ENCODE measurements at places on chromosomes 1 and 21. TPM values are rescaled to one million over a fixed set of nuclear protein-coding genes. Genes with fewer than 3 reads are reported as not detected.

The TNNT2 gene
- total RNA-seq: not detected

DNA sequence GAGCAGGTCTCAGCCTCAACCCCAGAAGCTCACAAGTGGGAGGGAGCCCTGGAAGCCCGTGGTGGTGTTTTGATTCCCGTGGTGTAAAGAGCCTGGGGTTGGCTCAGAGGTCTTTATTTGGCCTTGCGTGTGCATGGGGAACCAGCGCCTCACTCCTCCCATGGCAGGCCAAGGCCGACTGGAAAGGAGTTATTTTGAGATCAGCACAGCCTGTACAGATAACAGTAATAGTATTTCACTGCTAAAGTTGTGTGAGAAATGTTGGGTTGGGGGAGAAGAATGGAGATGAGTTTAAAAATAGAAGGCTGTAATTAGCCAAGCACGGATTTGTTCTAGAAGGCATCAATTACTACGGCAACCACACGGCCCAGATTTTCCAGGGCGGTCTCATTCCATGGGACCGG lies 186.5 kb downstream of the DYRK1A start:
- H3K27me3 ChIP-seq: no peaks in the 10 kb centered on the region
- no peak overlapping the region for H3K4me3 ChIP-seq
- H3K4me1 ChIP-seq: no peaks in the 10 kb centered on the region
- DNase-seq: no peak
- H3K36me3 ChIP-seq: no peaks in the 10 kb centered on the region
- H3K27ac ChIP-seq: no peak overlapping the region

The PPFIA4 gene
- 0.33 TPM for total RNA-seq

- no peaks in the 10 kb centered on the region for H3K36me3 ChIP-seq
- H3K4me1 ChIP-seq: no peaks in the 10 kb centered on the region
- H3K4me3 ChIP-seq: no peak overlapping the region
Measured at GRCh38 chr21:40421121-40421520, 425.8 kb downstream of the DSCAM start.

- no peaks in the 10 kb centered on the region for H3K27me3 ChIP-seq
- peaks cover 5% of the 10 kb centered on the region for H3K4me1 ChIP-seq
- DNase-seq: no peak
- H3K36me3 ChIP-seq: no peaks in the 10 kb centered on the region
- H3K27ac ChIP-seq: no peak overlapping the region
- H3K4me3 ChIP-seq: no peak overlapping the region
Measured at GRCh38 chr1:108742253-108742652, 4.2 kb upstream of the STXBP3 start.

DNA sequence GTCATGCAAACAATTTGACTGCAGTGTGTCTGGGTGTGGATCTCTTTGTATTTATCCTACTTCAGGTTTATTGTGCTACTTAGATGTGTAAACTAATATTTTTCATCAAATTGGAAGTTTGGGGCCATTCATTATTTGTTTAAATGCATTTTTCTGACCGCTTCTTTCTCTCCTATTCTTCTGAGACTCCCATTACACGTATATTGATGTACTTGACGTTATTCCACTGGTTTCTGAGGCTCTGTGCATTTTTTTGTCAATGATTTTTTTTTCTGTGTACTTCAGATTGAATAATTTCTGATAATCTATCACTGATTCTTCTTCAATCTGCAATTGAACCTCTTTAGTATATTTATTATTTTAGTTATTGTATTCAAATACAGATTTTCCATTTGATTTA lies 276.8 kb downstream of the RYR2 start:
- H3K36me3 ChIP-seq: no peaks in the 10 kb centered on the region
- no peak overlapping the region for H3K27ac ChIP-seq
- no peak overlapping the region for H3K4me3 ChIP-seq
- H3K27me3 ChIP-seq: no peaks in the 10 kb centered on the region
- DNase-seq: no peak

- H3K36me3 ChIP-seq: no peaks in the 10 kb centered on the region
- H3K4me3 ChIP-seq: no peak overlapping the region
- DNase-seq: no peak
- H3K27me3 ChIP-seq: no peaks in the 10 kb centered on the region
Measured at GRCh38 chr21:39674801-39675200, 62.1 kb downstream of the B3GALT5 start.

DNA sequence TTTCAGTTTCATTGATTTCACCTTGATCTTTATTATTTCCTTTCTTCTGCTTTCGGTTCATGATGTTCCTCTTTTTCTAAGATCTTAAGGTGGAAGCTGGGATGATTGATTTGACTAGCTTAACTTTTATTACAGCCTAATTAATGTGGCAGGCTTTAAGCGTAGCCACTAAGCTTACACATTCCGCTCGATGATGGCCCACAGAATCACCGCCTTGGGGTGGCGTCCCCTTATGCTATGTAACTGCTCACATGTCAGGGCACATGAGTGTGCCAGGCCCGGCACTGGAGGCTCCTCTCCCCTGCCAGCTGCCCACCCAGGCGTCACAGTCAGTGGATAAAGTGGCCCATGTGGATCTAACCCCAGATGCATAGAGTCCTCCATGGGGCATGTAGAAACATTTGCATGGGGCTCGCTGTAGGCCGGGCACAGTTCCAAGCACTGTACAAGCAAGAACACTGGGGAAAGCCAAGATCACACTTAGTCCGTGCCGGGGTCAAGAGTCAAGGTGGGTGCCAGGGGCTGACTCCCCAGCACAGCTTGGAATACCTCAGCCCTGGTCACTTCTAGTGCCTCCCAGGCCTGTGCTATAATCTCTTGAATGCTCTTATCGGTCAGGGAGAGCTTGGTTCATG lies 41.7 kb downstream of the PKNOX1 start:
- H3K27me3 ChIP-seq: no peaks in the 10 kb centered on the region
- H3K4me3 ChIP-seq: no peak overlapping the region
- no peak overlapping the region for H3K27ac ChIP-seq
- H3K36me3 ChIP-seq: peaks cover 33% of the 10 kb centered on the region
- H3K4me1 ChIP-seq: peaks cover 4% of the 10 kb centered on the region
- DNase-seq: no peak

GRCh38 chr1:89176971-89177370 lies 1.2 kb upstream of the GBP7 start:
- no peak for DNase-seq
- no peaks in the 10 kb centered on the region for H3K27me3 ChIP-seq
- peaks cover 4% of the 10 kb centered on the region for H3K36me3 ChIP-seq
- H3K4me1 ChIP-seq: no peaks in the 10 kb centered on the region
- no peak overlapping the region for H3K27ac ChIP-seq
- H3K4me3 ChIP-seq: no peak overlapping the region

DNA sequence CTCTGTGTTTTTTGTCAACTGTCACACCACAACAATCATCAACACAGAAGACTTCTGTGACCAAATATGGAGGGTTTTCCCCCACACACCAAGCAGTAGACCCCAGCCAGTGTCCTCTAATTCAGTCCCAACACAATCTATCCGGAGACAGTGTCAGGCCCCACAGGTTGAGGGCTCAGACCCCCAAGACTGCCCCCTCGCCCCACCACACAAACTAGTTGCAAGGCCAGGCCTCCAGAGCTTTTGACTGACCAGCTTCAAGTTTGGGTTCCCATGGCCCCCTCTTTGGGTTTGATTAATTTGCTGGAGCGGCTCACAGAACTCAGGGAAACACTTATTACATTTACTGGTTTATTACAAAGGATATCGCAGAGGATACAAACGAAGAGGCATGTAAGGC lies 37.2 kb downstream of the NEK2 start:
- no peak overlapping the region for H3K4me3 ChIP-seq
- peaks cover 9% of the 10 kb centered on the region for H3K4me1 ChIP-seq
- H3K27ac ChIP-seq: no peak overlapping the region
- no peak for DNase-seq
- no peaks in the 10 kb centered on the region for H3K36me3 ChIP-seq
- no peaks in the 10 kb centered on the region for H3K27me3 ChIP-seq

DNA sequence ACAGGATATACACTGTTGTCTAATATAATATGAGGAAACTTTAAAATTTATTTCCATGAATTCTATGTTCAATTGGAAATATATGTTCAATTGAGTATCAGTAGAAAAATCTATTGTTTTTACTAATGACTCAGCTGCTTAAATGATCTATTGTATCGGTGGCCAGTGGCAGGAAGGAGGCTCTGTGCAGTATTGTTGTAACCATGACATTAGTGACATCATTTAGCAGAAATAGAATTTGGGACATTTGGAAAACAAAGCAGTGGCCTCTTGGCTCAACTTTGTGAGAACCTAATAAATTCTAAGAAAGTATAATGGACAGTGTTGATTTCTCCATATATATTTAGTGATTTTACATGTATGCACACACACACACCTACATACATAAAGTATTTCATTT lies 257.4 kb downstream of the PDE4B start:
- no peaks in the 10 kb centered on the region for H3K4me1 ChIP-seq
- DNase-seq: no peak
- no peaks in the 10 kb centered on the region for H3K27me3 ChIP-seq
- H3K36me3 ChIP-seq: no peaks in the 10 kb centered on the region
- no peak overlapping the region for H3K4me3 ChIP-seq
- no peak overlapping the region for H3K27ac ChIP-seq

The PRDX1 gene
- 24.8 TPM for total RNA-seq

The SEMA4A gene
- total RNA-seq: 7.0 TPM

The RNU5D-1 gene
- total RNA-seq: not detected

The KRTAP19-3 gene
- not detected for total RNA-seq

- H3K36me3 ChIP-seq: no peaks in the 10 kb centered on the region
- peaks cover 7% of the 10 kb centered on the region for H3K4me1 ChIP-seq
- no peak for DNase-seq
- no peak overlapping the region for H3K27ac ChIP-seq
- no peak overlapping the region for H3K4me3 ChIP-seq
- H3K27me3 ChIP-seq: no peaks in the 10 kb centered on the region
Measured at GRCh38 chr1:153515504-153516394, 20.0 kb downstream of the S100A6 start.

DNA sequence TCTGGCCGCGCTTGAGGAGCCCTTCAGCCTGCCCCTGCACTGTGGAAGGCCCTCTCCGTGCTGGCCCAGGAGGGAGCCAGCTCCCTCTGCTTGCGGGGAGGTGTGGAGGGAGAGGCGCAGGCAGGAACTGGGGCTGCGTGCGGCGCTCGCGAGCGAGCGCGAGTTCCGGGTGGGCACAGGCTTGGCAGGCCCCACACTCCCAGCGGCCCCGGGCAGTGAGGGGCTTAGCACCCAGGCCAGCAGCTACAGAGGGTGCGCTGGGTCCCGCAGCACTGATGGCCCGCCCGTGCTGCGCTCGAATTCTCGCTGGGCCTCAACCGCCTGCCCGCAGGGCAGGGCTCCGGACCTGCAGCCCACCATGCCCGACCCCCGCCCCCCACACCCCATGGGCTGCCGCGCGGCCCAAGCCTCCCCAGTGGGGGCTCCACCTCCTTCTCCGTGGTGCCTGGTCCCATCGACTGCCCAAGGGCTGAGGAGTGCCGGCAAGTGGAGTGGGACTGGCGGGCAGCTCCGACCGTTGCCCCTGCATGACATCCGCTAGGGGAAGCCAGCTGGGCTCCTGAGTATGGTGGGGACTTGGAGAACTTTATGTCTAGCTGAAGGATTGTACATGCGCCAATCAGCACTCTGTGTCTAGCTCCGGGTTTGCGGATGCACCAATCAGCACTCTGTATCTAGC lies 46.0 kb downstream of the COL24A1 start:
- no peak overlapping the region for H3K4me3 ChIP-seq
- no peaks in the 10 kb centered on the region for H3K27me3 ChIP-seq
- H3K36me3 ChIP-seq: no peaks in the 10 kb centered on the region
- H3K27ac ChIP-seq: no peak overlapping the region

The FAM72A gene
- 0.60 TPM for total RNA-seq

DNA sequence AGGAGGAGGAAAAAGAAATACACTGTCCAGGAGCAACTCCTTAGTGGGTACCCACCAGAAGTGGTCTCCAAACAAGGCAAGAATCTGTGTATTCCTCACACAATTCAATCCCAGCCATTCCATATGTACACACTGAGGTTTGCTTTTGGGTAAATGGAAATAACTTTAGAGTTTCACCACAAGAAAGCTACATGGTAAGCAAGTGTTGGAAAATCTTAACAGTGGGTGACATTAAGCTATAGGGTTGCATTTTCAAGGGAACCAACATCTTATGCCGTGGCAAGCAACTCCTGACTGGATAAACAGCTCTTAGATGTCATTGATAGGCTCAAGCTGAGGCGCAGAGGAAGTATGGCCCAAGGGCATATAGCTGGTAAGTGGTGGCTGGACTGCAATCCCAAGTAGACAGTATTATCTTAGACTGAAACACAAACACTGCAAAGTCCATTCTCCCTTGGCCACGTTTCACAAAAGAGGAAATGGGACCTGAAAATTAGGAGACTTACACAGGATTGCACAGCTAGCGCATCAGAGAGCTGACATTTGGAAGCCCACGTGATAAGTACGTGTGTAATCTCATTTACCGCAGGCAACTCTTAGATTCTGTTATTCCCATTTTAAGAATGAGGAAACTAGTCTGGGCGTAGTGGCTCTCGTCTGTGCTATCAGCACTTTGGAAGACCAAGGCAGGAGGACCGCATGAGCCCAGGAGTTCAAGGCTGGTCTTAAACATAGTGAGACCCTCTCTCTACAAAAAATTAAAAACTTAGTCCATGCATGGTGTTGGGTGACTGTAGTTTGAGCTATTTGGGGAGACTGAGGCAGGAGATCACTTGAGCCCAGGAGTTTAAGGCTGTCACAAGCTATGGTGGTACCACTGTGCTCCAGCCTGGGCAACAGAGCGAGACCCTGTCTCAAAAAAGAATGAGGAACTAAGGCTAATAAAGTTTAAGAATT lies 4.0 kb upstream of the BRWD1 start:
- H3K27ac ChIP-seq: no peak overlapping the region
- no peak overlapping the region for H3K4me3 ChIP-seq
- H3K4me1 ChIP-seq: peaks cover 10% of the 10 kb centered on the region

The KISS1 gene
- total RNA-seq: not detected

All from natural killer cell (primary cell).